Thoracic aorta (tissue), 2 donors: ENCODE measurements at places on chromosomes 11 and 22.

- no peak for DNase-seq
Observed at GRCh38 chr11:69151836-69152235, 3.9 kb upstream of the SMIM38 start.

DNA sequence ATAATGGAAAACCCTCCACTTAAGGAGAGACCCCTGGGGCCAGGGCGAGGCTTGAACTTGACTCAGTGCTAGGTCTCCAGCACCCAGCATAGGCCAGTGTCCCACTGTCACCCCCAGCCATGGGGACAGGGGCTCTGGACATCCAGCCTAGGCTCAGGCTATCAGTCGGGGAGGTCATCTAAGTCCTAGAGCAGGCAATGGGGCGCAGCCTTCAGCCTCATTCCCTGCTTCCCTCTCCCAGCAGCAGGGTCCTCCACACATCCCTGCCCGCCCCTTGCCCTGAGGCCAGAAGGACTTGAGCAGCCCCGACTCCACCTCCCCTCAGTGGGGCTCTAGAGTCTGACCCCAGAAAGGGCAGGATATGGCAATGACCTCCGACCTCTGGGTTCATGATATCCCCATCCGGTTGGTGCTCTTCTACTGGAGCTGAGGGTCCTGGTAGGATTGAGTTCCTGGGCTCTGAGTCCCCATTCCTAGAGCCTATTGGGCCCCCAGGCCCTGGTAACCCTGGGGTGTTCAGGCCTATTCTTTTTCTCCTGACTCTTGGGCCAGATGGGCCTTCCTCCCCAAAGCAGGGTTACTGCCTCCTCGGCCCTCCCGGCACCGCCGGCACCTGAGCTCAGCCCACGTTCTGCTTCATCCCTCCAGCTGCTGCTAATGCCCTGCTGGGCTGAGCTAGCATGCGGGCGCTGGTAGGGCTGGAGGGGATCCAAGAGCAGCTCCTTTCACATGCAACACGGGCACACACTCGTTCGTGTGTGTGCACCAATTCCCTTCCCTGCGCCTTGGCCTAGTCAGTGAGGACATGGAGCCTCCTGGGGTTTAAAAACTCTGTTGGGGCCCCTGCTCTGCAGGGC lies 4.4 kb downstream of the CST6 start:
- no peak for DNase-seq

DNA sequence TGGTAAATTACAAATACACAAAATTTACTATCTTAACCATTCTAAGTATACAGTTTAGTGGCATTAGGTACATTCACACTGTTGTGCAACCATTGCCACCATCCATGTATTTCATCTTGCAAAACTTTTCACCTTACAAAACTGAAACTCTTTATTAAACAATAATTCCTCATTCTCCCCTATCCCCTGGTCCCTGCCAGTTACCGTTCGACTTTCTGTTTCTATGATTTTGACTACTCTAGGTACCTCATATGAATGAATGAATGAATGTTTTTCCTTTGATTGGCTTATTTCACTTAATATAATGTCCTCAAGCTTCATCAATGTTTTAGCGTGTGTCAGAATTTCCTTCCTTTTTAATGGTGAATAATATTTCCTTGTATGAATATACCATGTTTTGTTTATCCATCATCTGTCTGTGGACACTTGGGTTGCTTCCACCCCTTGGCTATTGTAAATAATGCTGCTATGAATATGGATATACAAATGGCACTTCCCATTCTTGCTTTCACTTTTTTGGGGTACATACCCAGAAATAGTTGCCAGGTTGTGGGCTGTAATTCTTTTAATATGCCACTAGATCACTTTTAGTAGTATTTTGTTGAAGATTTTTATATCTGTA lies 93.0 kb downstream of the UVRAG start:
- DNase-seq, result no peak

DNA sequence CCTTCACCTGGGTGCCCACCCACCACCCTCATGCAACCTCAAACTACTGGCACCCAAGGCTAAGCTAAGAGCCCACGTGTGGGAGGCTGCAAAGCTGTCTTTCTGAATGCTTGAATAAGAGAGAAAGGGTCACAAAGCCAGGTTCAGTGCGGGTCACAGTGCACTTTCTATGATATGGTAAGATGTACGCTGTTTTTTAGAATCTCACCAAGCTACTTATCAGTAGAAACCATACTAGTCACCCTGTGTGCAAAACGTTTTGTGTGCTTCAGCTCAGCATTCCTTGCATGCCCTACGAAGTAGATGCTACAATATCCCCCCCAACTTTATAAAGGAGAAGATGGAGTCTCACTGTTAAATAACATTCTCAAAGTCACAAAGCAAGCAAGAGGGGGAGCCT lies 14.9 kb downstream of the P2RX3 start:
- no peak for DNase-seq

- DNase-seq, result no peak
Observed at GRCh38 chr11:3865388-3866193, 10.1 kb downstream of the STIM1 start.

DNA sequence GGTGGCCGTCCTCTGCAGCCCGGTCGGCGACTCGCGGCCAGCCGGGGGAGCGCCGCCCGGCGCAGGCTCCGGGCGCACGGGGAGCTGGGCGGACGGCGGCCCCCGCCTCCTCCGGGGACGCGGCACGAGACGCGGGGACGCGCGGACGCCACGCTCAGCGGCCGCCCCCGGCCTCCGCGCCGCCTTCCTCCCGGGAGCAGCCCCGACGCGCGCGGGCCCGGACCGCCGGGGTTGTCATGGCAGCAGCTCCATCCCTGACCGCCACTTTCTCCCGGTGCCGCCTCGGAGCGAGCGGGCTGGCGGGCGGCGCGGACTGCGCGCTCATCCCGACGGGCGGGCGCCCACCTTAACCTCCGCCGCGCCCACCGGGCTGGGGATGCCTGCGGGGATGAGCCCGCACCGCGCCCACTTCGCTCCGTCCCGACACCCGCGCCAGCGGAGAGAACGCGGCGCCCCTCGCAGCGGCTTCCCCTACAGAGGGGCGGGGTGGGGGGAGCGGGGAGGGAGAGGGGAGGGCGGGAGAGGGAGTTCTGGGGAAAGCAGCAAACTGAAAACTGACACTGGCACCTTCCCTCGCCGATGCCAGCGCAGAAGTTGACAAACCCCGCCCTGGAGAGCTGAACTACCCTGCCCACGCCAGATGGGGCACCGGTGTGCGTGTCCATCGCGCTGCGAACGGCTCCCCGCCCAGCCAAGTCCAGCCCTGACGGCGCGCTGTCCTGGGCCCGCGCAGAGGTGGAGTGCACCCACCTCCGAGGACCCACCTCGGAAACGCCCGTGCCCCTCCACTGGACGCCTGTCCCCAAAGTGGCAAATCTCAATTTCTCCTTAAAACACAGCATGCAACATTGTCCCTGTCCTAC lies 588.4 kb downstream of the OPCML start:
- no peak for DNase-seq

- no peak for DNase-seq
Observed at GRCh38 chr11:119052163-119052814, 4.7 kb downstream of the HYOU1 start.

DNA sequence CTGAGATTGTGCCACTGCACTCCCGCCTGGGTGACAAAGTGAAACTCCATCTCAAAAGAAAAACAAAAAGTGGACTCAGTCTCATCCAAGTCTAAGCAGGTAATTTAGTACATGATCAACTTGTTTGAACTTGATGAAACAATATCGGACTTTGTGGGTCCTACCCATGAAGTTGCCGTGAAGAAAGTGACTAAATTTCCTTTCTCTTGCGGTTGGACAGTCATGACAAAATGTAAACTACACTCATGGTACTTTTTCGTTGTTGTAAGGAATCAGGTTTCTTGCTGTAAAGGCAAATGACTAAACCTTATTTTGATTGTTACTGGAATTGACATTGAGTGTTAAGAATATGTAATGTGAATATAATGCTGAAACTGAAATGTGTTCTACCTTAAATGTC lies 164.5 kb upstream of the PLET1 start:
- DNase-seq, result no peak

GRCh38 chr11:98277251-98277912 lies 743.4 kb upstream of the CNTN5 start:
- no peak for DNase-seq

DNA sequence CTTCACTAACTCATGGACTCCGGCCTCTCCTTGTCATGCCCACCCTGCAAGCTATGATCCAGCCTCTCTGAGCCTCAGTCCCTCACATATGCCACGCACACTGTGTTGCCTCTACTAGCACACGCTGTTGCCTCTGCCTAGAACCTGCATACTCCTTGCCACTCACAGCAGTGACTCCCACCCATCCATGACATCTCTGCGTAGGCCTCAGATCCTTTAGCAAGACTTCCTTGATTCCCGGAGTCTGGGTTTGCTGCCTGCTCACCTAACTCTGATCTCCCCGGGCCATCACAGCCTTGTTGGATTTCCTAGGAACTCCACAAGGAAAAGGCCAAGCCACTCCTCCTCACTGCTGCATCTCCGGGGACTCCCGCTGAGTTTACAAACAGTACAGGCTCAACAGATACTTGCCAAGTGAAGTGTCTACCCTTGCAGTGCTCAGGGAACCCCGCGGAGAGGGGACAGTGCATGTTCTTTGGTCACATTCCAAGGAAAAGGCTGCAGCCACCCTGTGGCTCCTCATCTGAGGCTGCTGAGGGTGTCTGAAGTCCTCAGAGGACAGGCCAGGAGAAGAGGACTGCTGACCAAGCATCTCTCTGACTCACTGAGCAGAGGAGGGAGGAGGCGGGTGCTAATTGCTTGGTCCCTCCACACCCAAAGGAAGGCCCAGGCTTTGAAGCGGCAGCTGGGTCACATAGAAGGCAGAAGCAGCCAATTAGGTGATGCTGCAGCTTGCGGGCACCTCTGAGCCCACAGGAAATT lies 42.4 kb upstream of the NAV2 start:
- DNase-seq, result no peak

GRCh38 chr22:47230251-47230650 lies 467.8 kb downstream of the TBC1D22A start:
- DNase-seq, result no peak

GRCh38 chr11:59574467-59574866 lies 41.1 kb downstream of the OSBP start:
- no peak for DNase-seq

GRCh38 chr22:35353318-35353717 lies 27.6 kb upstream of the HMOX1 start:
- no peak for DNase-seq

GRCh38 chr11:2343502-2343901 lies 33.6 kb upstream of the CD81 start:
- DNase-seq, result no peak

GRCh38 chr11:23497040-23497439 lies 636.8 kb upstream of the CCDC179 start:
- no peak for DNase-seq

GRCh38 chr22:25027959-25028840 lies 75.7 kb downstream of the KIAA1671 start:
- no peak for DNase-seq
